ENCODE measurements at places on chromosomes 5 and 9. TPM values are rescaled to one million over a fixed set of nuclear protein-coding genes. Genes with fewer than 3 reads are reported as not detected.

The CD274 gene
- total RNA-seq: 3.6 TPM

The CDX1 gene
- not detected for total RNA-seq

The DENND4C gene
- total RNA-seq: 22.6 TPM

The SNCB gene
- total RNA-seq: not detected

DNA sequence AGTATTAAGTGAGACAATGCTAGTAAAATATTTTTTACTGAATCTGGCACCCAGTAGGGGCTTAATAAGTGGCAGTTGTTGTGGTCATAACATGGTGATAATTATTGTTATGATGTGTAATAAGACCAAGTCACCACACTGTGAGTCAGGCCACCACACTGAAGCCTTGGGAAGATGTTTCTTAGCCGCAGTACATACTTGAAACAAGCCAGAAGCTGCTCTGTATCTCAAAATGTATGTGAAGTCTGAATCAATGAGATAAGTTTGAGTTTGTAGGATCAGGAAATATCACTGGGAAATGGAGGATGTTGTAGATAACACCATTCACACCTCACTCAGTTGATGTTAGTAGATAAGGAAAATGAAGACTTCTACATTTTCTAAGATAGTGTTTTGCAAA lies 51.3 kb upstream of the PTPN3 start:
- no peak for DNase-seq

DNA sequence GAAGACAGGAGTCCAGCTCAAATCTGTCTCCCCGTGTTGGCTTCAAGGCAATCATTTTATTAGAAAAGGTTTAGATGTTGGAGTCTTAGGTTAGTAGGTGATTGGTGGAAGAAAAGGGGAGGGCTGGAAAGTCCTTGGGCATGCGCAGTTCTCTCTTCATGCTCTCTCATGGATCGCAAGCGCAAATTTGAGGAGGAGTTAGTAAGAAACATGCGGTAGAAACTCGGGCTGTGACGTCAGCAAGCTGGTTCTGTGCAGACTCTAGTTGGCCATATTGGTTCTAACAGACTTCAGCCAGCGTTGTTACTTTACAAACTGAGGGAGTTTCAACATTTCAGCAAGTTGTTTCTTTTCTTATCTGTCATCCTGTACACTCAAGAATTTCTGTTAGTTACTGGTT lies 392.2 kb downstream of the CDK5RAP2 start:
- no peak for DNase-seq

- DNase-seq: no peak
These were observed 6.9 kb downstream of the TNFSF15 start for GRCh38 chr9:114798780-114799427.

- peak; percentile 85 for DNase-seq
These were observed 1.2 kb upstream of the BTF3 start for GRCh38 chr5:73496984-73497457.

- no peak for DNase-seq
These were observed 1.1 kb upstream of the CXXC5 start for GRCh38 chr5:139646912-139647505.

GRCh38 chr5:125181955-125182354 lies 435.5 kb upstream of the ZNF608 start:
- peak; percentile 5 for DNase-seq

GRCh38 chr9:102355982-102356381 lies 617.5 kb upstream of the GRIN3A start:
- no peak for DNase-seq

GRCh38 chr5:69024241-69024651 lies 69.6 kb upstream of the SLC30A5 start:
- DNase-seq: no peak

DNA sequence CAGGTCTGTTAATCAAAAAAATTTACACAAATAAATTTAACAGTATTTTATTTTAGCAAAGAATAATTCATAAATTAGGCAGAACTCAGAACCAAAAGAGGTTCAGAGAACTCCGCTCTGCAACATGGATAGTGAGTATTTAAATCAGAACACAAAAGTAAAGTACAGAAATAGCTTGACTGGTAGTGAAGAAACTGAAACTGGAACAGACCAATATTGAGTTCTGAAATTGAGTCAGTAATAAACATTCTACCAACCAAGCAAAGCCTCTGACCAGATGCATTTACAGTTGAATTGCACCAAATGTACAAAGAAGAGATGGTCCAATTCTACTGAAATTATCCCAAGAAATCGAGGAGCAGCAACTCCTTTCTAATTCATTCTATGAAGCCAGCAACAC lies 1542.8 kb downstream of the EFNA5 start:
- no peak for DNase-seq

DNA sequence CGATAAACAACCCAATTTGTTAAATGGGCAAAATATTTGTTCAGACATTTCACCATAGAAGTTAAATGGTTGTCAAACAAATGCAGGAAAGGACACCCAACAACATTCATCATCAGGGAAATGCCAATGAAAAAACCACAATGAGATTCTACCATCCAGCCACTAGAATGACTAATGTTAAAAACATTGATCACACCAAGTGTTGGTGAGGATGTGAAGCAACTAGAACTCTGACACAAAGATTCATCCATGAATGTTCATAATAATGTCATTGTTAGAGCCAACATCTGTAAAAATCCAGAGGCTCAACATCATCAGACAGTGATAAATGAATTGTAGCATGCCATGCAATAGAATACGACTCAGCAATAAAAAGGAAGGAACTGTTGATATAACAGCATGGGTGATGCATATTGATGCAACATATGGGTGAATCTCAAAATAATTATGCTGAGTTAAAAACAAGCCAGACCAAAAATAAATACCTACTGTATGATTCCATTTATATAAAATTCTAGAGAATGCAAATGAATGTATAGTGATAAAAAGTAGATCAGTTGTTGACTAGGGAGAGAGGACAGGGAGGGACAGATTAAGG lies 55.9 kb upstream of the UNC5A start:
- no peak for DNase-seq

- no peak for DNase-seq
These were observed 48.7 kb upstream of the PSD2 start for GRCh38 chr5:139746691-139747582.
